ENCODE measurements at places on chromosomes 5 and 9.

DNA sequence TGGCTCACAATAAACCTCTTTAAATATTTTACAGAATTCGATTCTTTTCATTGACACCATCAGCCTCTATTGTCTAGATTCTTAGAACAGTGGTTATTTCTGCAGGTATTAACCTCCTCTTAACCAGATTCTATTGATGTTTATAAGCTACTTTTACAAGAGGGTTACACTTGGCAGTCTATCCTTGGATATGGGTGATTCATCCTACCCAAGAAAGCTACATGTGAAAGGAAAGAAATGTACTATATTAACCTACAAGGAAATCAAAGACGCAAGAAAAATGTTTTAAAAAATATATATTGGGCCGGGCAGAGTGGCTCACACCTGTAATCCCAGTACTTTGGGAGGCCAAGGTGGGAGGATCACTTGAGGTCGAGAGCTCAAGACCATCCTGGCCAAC, 16.7 kb downstream of the SLC25A25 start:
- DNase-seq, result no peak

GRCh38 chr5:157115012-157115411, 6.2 kb upstream of the HAVCR2 start:
- DNase-seq, result no peak

- no peak for DNase-seq
Measured at GRCh38 chr9:99135456-99135855, 30.5 kb downstream of the TGFBR1 start.

DNA sequence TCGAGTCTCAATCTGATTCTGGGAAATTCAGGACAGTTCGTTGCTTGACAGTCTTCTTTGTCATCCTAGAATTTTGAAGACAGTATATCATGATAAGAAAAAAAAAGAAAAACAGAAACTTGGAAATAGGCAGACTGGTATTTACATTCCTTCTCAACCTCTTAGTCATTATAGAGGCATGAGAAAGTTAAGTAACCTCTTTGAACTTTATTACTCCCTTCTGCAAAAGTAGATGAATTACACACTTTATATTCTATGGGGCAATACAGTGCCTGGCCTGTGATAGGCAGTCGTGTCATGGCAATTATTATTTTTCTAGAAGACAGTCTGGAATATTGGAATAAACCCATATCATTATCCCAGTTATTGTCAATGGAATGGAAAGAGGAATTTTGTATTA, 828.9 kb downstream of the TLR4 start:
- no peak for DNase-seq

DNA sequence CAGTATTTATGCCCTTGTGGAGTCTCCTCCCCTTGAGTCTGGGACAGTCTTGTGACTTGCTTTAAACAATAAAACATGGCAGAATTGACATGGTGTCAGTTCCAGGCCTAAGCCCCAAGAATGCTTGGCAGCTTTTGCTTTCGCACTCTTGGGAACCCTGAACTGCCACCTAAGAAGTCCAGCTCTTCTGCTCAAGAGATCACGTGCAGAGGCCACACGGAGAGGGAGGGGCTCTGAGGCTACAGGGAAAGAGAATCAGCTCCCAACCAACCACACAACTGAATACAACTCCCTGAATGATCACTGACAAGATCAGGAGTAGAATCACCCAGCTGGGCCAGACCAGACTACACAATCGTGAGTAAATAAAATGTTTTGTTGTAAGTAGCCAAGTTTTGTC, 97.6 kb downstream of the MED27 start:
- no peak for DNase-seq

DNA sequence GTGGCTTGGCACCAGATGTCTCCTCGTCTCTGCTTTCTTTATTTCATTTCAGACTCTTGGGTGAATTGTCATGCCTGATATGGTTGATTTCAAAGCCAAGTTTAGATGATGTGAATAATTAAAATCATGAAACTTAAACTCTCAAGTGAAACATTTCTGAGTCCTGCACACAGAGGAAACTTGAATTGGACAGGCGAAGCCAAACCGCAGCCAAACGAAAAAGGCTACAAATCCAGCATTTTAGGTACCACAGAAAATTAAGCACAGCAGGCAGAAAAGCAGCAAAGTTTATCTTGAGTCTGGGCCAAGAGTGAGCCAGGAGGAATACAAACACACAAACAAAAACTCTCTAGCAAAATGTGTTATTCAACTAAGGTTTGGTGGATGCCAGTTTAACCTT, 659.8 kb upstream of the KLF4 start:
- no peak for DNase-seq

GRCh38 chr9:127079446-127080140, 42.8 kb downstream of the ANGPTL2 start:
- no peak for DNase-seq

DNA sequence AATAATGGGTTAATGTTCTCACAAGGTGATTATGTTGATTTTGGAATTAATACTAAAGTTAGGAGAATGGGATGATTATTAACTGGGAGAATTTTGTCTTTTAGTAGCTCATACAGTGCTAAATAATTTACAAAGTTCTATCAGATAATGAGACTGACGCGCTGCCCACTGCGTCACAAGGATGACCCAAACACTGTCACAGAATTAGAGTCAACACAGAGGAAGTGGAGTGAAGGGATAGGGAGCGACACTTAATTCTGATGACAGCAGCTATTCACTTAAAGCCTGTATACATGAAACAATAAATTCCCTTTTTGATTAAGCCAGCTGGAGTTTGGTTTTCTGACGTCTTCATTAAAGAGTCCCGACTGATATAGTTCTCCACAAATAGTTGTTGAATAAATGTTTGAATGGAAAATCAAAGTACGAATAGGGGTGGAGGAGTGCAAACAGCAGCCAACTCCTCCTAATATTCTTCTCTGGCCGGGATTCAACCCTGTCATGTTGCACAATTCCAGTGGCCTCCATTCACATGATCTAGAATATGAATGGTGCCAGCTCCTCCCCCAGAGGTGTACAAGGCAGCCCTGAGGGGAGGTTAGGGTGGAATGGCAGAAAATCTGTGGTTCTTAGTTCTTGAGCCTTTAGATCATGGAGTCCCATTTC, 140.3 kb downstream of the PCSK1 start:
- no peak for DNase-seq

GRCh38 chr5:160284291-160284873, 28.0 kb downstream of the CCNJL start:
- DNase-seq, result no peak

- DNase-seq, result no peak
Measured at GRCh38 chr5:105501315-105501714, 1938.7 kb upstream of the NUDT12 start.

GRCh38 chr5:73861313-73861988, 235.5 kb downstream of the ARHGEF28 start:
- no peak for DNase-seq

DNA sequence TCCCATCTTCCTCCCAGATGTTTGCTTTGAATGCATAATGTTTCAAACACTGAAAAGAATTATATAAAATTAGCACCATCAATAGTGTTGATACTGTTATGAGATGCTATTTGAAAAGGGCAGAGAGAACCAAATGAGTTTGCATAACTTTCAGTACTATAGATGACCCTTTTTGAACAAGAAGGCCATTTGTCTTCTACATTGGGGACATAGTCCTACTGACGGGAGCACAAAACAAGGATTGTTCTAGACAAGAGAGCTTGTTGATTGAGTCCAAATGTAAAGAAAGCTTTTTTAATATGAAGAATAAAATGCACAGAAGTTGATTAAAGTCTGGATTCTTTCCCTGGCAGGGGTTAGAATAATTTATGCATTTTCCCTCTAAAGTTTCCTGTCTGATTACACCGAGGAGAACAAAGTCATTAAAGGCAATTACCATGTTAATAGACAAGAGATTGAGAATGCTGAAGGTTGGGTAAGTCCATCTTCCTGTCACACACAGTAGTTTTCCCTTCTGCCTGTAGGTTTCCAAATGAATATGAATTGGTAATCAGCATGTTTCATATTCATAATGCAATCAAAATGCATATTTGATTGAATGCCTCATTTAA, 32.8 kb upstream of the ADCY2 start:
- DNase-seq, result no peak

- no peak for DNase-seq
Measured at GRCh38 chr5:173069671-173070070, 13.5 kb downstream of the CREBRF start.

- no peak for DNase-seq
Measured at GRCh38 chr5:50447228-50447627, 6.1 kb upstream of the EMB start.

GRCh38 chr5:178425621-178426068, 164.5 kb downstream of the COL23A1 start:
- DNase-seq, result no peak

GRCh38 chr9:99079542-99079941, 25.4 kb upstream of the TGFBR1 start:
- no peak for DNase-seq

DNA sequence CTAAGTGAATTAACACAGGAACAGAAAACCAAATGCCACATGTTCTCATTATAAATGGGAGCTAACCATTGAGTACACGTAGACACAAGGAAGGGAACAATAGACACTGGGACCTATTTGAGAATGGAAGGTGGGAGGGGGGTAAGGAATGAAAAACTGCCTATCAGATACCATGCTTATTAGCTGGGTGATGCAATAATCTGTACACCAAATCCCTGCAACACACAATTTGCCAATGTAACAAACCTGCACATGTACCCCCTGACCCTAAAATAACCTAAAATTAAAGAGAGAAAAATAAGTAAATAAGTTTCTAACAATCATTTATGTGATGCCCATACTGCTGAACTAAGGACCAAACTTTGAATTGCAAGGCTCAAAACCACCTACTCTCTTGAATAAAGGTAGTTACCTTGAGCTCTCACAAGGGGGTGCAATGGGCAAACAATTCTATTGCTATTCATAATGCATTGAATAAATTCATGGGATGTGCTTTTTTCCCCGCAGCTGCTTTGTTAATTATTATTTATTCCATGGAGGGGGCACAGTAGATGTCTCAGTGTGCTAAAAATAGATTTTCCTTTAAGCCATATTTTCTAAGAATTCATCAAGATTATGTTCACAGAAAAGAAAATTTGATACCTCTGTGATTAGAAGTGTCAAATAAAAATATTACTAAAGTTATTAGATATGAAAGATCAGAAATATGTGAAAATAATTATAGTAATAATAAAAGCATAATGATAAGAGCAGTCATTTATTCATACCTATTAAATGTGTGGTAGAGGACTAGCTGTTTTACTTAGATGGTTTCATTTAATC, 76.2 kb upstream of the PTPN3 start:
- DNase-seq, result no peak

DNA sequence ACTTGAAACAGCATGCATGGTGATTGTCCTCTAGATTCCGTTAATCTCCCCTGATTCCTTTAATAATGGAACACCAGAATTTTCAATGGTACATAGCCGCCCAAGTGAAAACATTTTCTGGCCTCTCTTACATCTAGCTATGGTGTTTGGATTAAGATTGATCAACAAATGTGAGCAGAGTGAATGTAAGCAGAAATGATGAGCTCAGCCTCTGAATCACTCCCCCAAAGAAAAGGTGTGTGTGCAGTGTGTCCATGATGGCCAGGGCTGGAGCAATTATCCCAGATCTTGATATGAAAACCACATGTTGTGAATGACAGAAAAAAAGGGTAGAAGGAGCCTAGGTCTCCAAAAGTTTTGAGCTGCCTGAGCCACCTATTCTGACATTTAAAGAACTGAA, 55.3 kb downstream of the OR2K2 start:
- DNase-seq, result no peak

DNA sequence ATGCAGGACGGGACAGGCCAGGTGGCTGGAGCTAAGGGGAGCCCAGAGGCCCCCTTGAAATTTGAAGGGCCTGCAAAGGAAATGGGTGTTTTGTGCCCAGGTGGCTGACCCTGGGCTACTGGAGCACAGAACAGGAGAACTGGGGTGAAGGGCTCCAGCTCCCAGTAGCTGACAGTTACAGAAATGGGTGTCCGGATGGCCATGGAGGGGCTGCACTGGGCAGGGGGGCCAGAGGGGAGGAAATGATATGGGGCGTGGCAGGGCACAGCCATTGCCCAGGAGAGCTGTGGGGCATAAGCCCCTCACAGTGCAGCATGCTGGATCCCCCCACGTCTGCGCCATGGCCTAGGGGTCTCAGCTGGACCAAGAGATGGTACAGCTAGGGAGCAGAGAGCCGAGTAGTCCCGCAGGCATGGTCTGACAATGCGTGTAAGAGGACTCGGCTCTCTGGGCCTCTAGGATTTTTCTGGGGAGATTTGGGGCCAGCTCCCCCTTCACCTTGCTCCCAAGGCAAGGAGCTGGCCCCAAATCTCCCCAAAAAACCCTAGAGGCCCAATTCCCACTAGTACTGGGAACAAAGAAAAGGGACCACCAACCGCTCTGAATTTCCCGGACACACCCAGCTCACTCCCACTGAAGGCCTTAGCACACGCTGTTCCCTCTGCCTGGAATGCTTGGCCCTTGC, 7.9 kb upstream of the CARD19 start:
- DNase-seq, result no peak

DNA sequence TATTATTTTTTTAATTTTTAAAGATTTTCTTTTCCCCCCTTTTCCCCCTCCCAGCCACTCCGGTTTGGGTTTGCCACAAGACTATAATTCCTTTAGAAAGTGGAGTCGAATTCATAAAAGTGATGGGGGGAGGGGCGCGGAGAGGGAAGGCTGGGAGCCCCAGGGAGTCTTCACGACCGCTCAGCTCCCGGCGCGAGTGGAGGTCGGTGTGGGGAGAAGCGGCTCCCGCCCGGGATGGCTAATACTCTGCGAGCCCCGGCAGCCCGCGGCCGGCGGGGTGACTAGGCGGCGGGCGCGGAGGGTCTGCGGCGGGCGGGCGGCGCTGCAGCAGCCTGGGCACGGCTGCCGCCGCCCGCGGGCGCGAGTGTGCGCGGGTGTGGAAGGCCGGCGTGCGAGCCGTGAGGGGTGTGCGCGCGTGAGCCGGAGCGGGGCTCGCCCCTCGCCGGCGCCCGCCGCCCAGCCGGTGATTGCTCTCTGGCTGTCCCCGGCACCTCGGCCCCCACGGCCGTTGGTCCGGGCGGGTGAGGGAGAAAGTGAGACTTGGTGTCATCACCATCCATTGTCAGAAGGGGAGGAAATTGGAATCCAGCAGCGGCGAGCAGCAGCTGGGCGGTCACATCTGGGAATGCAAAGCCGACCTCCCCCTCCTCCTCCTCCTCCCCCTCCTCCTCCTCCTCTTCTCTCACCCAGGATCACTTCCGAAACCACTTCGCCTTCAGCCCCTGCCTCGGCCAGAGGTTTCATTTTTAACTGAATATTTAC, at the start of gene PARP8:
PARP8 (plus strand) TSS at position 377 of the 762 bp plus-strand sequence. CDS start 459 bp downstream, outside the sequence.
- no peak for DNase-seq

- no peak for DNase-seq
Measured at GRCh38 chr5:72854419-72854818, 38.0 kb downstream of the TNPO1 start.

All from GM19239 (cell line).